ENCODE measurements at places on chromosomes 11 and 22.

DNA sequence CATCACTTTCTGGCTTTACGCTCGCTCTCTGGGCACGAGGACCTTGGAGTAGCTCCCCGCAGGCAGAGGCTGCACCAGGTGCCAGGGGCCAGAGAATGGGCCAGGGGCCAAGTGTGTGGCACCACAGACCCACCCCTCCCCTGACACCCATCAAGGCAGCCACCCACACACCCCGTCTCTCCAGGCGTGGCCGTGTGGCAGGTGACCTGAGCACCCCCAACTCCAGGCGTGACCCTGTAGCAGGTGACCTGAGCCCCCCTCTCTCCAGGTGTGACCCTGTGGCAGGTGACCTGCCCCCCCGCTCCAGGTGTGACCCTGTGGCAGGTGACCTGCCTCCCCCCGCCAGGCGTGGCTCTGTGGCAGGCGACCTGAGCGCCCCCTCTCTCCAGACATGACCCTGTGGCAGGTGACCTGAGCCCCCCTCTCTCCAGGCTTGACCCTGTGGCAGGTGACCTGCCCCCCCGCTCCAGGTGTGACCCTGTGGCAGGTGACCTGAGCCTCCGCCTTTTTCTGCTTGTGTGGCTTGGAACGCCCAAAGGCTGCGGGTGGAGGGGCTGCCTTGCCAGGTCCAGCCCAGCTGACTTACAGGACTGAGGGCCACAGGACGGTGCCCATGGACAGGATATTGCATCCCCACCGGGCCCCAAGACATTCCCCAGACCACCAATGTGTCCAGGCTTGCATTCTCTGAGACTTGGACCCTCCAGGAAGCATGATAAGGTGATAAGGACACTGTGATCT lies 667.2 kb downstream of the BRD1 start:
- DNase-seq: no peak

- no peak for DNase-seq
Measured at GRCh38 chr11:76406359-76406758, 25.2 kb downstream of the GVQW3 start.

DNA sequence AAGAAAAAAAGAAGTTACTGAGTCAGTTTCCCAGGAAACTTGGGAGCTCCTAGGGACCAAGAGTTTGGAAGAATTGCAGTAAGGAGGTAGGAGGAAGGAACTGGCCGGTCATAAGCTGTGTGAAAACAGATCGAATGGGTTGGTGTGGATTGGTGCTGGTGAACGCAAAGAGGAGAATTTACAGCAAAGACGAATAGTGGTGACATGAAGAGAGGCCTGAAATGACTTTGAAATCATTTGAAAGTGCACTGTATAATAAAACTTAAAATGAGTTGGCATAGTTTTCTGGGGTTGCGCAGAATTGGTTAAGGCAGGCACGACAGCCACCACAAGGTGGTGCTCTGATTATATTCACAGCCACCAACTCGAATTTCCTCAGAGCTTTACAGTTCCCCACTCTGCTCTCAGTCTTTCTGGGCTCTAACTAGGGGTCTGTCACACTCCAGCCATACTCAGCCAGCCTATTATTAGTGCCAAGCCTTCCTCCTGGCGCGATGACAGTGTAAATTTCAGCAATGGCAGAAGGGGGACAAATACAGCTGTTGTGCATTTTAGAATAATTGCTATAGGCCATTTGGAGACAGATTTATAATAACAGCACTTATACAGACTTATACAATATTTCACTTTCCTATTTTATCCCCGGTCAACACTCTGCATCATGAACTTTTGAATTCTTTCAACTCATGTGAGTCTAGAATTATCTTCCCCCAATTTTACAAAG lies 8.3 kb upstream of the HTR3B start:
- no peak for DNase-seq

DNA sequence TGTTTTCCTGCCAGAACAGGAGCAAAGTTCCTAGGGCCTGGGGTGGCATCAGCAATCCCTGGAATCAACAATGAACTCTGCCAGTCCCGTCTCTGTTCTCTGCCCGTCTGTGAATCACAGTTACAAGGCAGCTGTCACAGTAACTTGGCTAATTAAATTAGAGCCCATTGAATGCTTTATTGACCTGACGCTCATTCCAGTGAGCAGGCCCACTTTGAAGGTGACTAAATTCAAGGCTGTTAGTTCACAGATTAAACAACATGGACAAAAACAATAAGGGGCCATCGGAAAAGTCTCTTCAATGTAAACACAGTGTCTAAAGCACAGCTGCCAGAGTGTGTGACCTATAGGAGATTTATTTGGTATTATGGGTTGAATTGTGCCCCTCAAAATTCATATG lies 17.7 kb upstream of the TMPRSS5 start:
- no peak for DNase-seq

- peak; percentile 60 for DNase-seq
Measured at GRCh38 chr11:95512682-95513081, 276.9 kb downstream of the FAM76B start.

- no peak for DNase-seq
Measured at GRCh38 chr22:49971232-49972162, 10.9 kb downstream of the PIM3 start.

GRCh38 chr11:47577460-47578041 lies 1.2 kb downstream of the KBTBD4 start:
- DNase-seq: no peak

GRCh38 chr11:7057641-7058040 lies 31.2 kb upstream of the RBMXL2 start:
- no peak for DNase-seq

- no peak for DNase-seq
Measured at GRCh38 chr11:97786961-97787360, 1233.8 kb upstream of the CNTN5 start.

GRCh38 chr22:24737582-24737981 lies 36.9 kb downstream of the PIWIL3 start:
- DNase-seq: no peak

DNA sequence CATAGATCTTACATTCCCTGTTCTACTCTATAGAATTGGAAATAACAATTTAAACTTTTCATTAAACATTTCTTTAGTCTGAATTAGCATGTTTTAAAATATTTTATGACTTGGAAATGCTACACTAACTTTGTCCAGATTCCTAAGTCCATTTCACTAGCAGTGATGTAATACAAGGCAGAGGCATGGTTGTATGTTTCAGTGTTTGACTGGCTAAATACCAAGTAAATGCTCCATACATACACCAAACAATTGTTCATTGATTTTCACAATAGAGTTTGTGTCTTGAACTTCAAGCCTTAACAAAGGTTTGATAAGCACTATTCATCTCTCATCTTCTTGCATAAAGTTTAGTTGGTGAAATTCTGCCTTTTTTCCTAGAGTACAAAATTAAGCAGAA lies 13.5 kb downstream of the ZBED5 start:
- DNase-seq: no peak

- DNase-seq: peak; percentile 70
Measured at GRCh38 chr11:208181-208916, 841 bp downstream of the RIC8A start.

- no peak for DNase-seq
Measured at GRCh38 chr11:103661185-103661584, 375.3 kb upstream of the DDI1 start.

DNA sequence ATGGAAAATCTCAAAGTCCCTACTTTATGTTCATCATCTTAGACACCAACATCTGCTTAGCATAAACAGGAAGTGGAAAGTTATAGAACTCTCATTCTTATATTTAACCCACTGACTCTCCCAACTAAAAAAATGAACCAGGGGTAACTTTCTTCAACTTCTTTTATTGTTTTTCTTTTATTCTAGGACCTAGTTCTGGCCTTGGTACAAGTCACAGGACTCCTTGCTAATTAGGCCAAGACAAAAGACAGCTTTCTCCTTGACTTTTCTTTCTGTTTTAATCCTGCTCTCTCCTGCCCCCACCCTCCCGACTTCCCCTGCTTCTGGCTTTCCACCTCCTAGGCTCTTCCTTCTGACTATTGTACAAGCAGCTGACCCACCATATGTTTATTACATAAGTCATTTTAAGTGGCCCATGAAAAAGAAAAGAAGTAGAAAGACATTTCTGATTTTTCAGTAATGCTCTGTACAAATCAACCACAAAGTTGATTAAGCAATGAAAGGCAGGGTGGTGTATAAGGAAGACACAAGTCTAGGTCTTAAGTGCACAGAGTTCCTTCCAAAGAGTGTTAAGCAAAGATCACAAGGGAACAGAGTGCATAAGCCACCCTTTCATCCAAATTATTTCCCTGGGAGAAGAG lies 18.3 kb downstream of the JAML start:
- no peak for DNase-seq

GRCh38 chr11:34407121-34407813 lies 31.5 kb upstream of the CAT start:
- no peak for DNase-seq

DNA sequence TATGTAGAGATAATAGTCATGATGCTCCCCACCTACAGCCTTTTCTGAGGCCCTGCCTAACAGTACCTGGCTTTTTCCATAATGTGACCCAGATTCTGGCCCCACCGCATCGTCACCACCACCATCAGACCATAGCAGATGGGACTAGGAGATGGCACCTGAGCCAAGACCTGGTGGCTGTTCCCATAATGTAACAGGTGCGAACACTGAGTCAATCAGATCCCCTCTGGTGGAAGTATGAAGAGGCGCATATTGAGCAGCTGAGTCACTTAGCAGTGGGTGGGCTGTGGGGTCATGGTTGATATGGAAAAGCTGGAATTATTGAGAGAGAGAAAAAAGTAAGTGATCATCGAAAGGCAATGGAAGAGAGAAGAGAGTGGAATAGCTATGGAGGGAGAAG lies 578.0 kb upstream of the CADM1 start:
- no peak for DNase-seq

GRCh38 chr22:49534386-49534785 lies 293.3 kb downstream of the BRD1 start:
- DNase-seq: no peak

DNA sequence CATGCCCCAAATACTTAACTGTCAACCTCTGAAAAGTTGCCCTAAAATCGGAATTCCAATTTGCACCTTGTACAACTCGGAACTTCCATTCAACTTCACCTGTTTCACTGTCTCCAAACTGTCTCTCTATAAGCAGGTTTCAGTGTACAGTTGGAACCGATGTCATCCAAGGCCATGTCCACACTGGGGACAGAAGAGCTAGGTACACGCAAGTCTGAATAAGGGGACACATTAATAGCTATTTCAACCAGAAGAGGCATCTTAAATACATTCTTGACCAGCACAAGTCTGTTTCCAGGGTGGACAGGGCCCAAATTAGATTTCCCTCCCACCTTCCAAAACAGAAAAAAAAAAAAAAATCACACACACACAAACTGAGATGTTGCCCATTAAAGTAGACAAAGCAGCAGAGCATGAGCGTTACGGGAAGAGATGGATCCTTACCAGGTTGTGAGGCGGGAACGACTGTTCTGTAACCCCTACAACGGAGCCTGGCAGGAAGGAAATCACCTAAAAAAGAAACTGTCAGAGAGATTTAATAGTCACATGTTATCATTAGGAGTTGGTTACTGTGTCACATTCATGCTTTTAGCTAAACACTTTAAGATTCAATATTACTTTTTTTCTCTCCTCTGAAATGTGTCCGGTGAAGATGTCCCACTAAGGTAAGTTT lies 1.7 kb downstream of the CREBZF start:
- DNase-seq: no peak

DNA sequence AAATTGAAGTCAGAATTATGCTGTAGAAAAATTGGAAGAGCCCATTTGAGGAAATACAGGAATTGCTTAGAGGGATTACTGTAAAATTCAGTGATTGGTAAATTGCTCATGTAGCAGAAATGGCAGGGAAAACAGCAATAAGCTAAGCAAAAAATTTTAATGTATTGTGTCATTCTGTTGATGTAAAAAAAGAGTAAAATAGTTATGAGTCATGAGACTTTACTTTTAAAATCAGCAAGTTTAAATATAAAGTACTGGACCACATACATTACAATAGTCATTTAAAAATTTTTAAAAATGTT lies 10.4 kb downstream of the PDHX start:
- no peak for DNase-seq

GRCh38 chr11:131924001-131924400 lies 553.6 kb downstream of the NTM start:
- no peak for DNase-seq

DNA sequence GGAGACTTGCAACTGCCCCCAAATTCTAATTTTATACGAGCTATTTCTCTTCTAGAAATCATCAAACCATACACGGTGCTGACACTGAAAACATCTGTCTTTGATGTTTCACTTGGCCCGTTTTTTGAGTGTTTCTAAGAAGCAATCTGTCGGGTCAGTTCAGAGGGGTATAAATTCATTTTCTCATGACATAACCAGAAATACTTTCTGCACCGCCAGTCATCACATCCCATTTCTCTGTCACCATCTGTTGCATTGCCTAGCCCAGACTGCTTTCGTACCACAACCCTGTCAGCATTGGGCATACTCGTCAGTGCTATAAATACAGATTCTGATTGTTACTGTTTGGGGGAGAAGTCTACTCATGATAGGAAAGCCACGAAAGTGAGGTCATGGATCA lies 63.1 kb upstream of the CCDC90B start:
- DNase-seq: no peak

GRCh38 chr22:17098379-17098819 lies 13.6 kb downstream of the IL17RA start:
- peak; percentile 22 for DNase-seq

GRCh38 chr22:37314315-37315074 lies 32.2 kb downstream of the CYTH4 start:
- peak; percentile 34 for DNase-seq

Data from HT1080 (cell line).